AG09309 (cell line): ENCODE measurements at places on chromosomes 16 and 17.
A peak's percentile ranks its signal among the peaks of the same experiment; 100 is the strongest.

DNA sequence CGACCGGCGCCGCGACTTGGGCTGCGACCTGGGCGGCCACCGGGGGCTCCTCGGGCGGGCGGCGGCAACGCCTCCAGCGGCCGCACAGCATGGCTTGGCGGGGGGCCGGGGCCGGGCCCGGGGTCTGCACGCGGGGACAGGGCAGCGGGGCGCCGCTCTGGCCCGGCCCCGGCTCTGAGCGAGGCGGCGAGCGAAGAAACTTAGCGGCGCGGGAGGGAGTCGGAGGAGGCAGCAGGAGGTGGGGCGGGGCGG lies at the start of gene PLCD3:
TSS of gene PLCD3 (minus strand) at position 196 of the 252 bp plus-strand sequence. CDS start at position 91, 105 bp downstream.
- no peak for DNase-seq

GRCh38 chr17:61149106-61149825 lies 250.4 kb upstream of the TBX2 start:
- no peak for DNase-seq

DNA sequence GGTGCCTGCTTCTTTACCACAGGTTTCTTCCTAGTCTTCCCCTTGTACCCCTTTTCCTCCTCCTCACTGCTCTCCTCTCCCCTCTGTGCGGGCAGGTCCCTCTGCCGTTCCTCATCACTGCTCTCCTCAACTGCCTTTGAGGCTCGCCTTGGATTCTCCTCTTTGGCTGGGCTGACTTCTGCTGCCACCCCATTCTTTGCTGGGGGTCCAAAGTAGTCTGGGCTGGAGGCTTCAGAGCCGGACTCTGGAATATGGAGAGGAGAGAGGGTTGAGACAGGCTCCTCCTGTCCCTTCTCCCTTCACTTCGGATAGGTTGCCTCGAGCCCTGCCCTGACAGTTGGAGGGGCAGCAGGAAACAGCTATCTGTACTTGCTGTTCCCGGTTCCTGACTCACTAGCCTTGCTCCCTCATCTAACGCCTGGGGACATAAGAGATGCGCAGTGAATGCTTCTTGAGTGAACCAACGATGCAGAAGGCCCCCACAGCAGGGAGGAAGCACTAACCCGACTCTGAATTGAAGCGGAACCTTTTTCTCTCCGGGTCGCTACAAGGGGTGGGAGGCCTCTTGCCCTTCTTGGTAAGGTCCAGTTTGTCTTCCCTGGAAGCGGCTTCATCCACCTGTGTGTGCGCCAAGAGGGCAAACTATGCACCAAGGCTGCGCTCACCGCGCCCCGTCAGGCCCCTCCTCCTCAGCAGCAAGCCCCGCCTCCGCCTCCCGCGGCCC lies 655 bp downstream of the HIRIP3 start:
- DNase-seq = peak; percentile 28

GRCh38 chr17:49365667-49366066 lies 3.6 kb upstream of the ZNF652 start:
- DNase-seq = no peak

DNA sequence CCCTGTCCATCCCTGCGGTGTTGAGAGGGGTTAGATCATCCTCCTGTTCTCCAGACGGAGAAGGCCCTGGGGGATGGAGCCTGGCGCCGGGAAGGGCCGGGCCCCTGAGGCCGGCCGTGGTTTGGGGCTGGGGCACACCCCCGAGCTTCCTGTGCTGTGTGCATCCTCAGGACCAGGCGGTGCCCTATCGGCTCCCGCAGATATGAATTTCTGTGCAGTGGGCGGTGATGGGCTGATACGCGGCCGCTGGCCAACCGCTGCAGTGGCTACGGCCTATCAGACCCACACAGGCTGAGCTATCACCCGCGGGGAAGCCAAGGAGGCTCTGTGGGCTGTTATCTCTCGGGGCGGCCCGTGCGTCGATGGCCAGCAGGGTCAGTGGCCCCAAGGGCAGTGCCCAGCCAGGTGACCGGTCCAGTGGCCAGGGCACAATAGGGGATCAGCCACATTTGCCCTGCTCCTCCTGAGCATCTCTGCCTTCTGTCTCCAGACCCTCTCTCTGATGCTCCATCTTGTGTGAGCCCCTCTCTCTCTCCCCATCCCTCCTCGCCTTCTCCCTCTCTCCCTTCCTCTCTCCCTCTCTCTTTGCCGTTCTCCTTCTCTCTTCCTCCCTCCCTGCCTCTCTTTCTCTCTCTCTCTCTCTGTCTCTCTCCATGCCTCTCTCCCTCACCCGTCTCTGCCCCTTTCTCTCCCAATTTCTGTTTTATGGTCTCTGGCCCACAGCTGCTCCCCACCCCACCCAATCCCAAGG lies 38.7 kb downstream of the ZFPM1 start:
- DNase-seq = no peak
